Activated T-helper 1 cell treated with anti-CD3 and anti-CD28 coated beads, Interleukin-2, amount 50 U/mL, for 16 hours (primary cell): ENCODE measurements at places on chromosomes 3 and 15.

DNA sequence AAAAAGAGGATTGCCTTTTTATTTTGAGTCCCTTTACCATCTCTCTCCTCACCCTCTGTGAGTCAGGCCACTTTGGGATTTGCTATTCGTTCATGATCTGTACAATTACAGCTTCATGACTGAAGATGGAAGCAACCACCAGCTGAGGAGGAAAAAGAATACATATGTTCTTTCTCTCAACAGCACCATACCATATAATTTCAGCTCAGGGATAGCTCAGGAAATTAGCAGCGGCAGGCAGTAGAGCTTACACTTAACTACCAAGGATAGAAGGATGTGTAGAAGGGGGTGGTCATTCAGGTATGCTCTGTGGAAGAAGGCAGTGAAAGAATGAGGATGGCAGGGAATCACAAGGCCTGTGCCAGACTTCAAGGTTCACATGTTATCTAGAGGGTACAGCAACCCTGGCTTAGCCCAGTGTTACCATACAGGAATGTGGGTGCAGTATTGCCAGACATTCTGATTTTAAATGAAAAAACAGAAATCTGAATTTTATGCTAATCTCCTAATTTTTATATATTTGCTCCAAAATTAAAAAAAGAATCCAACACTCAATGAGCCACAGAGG, 17.9 kb downstream of the PLS1 start:
- DNase-seq = no peak

GRCh38 chr15:80152180-80152895, 461 bp upstream of the FAH start:
- DNase-seq = peak; percentile 83

DNA sequence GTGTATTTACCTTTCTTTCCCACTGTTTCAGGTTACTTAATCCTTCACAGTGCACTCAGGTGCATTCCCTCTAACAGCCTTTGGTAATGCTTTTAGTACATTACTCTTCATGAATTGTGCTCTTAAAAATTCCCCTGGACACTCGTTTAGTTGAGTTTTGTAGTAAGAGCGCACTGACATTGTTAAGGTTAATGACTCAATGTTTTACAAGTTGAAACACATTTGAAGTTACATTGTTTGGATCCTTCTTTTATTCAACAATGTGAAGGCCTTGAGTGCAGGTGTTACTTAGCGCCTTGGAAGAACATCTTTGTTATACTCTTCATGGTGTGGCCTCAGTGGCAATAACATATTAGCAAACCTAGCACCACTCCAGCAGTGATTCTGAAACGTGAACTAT, 739.6 kb downstream of the NAALADL2 start:
- no peak for DNase-seq

DNA sequence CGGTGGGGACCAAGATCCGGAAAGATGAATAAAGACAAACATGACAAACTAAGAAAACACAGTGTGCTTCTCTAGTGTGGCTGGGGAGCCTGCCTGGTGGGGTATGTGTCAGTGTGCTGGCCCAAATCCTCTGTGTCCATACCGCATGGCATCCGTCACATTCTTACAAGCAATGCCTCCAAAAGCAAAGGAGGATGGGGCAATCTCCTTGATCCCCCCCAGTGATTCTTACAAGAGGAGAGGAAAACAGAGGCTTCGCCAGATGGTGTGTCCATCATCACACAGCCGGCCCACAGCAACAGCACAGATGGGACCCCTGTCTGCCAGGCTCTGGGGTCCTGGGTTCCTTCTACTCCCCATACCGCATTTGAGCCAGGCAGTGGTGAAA, 558 bp upstream of the IL17RC start:
- DNase-seq = no peak

- DNase-seq = no peak
Observed at GRCh38 chr15:101187820-101188636, 63.8 kb downstream of the CHSY1 start.

DNA sequence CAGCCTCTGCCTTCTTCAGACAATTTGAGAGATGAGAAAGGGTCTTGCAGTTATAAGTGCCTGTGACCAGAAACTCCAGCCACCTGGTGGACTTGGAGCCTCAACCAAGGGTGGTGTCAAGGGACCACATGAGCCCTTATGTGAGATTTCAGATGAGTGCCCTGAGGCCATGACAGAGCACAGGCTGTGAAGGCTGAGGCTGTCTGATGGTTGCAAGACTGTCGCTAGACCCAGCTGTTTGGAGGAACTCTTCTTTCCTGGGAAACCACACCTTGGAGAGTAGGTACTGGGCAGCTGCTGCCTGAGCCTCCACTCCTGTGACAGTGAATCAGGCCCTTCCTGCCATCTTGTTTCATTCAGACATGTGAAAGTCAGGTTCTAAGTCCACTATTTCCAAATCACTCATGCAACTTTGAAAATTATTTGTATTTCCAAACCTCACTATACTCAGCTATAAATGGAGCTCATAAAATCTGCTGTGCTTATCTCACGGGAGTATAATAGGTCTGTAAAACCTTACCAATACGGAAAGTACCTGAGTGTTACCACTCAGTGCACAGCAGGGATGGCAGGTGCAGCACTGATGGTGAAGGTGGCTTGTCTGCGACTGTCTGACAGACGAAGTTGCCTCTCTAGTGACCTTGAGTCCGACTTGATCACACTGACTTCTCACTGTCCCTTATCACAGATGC, 99.4 kb downstream of the RPL39L start:
- DNase-seq = no peak

- DNase-seq = no peak
Observed at GRCh38 chr3:115217678-115218451, 70.8 kb upstream of the ZBTB20 start.

GRCh38 chr3:84108442-84108971, 850.3 kb upstream of the CADM2 start:
- no peak for DNase-seq

- no peak for DNase-seq
Observed at GRCh38 chr3:118912188-118912587, 122.5 kb downstream of the IGSF11 start.

- no peak for DNase-seq
Observed at GRCh38 chr3:178562143-178562946, 26.1 kb downstream of the KCNMB2 start.

DNA sequence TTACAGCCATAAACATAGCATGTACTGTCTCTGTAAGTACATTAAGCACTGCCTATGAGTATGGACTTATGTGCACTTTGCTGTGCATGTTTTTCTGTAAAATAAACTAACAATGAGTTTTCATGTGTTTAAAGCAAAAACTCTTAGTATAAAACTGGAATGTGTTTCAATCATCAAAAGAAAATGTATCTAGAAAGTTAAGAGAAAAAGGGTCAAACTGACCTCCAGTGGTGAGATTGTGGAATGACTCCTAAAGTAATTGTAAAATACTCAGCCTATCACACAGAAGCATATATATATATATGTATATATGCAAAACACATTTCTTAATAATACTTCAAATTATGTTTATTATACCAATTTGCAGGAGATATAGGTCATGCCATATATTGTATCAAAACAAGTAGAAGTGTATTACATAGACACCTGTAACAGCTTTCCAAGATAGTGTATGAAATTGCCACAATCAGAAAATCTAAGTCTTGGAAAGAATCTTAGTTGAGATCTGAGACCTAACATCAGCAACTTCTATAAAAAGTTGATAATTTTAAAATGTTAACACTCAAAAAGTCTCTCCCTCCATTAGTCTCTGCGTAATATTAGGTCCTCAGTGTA, 199.6 kb downstream of the FMN1 start:
- DNase-seq = no peak

DNA sequence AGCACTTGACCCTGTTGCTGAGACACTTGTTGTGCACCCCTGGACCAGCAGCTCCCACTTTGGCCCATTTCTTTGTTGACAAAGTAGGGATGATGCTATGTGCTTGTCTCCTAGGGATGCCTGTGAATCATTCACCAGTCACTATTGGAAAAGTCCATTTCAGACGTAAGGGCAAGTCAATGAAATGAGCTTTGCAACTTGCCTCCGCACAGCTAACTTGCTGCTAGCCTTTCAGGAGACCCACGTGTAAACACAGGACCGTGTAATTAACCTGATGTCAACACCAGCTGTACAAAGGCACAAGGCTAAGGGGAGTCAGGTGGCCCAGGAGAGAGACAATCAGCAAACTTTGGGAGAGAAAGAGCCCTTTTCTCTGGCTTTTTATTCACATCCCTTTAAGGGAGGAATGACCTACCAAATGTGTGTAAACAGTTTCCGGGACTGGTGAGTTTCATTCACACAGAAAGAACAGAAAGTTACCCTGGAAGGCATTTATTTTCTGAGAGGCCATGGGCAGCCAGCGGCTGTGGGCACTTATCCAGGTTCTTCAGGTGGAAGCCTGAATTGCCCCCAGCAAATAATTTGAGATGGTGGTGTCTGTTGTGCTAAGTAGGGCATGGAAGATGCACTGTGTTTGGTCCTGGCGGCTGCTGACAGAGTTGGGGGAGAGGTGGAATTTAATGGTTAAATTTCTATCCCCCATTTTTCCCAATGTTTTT, 54.0 kb downstream of the TIPARP start:
- no peak for DNase-seq

DNA sequence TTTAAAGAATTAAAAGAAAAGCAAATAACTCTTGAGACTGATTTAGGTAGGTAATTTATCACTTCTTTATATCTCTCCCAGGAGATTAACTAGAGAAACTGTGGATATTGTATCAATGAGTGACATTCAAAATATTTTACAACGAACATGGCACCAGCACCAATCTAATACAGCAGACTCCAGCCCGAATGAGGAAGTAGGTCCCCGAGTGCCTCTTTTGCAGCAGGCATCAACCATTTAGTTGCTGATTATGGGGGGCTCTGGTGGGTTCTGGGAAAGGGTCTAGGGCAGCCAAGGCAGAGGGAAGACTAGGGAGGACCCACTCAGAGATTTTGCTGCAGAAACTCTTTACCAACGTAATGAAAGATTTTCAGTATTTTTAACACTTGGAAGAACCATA, 31.7 kb upstream of the TTC14 start:
- DNase-seq = no peak

DNA sequence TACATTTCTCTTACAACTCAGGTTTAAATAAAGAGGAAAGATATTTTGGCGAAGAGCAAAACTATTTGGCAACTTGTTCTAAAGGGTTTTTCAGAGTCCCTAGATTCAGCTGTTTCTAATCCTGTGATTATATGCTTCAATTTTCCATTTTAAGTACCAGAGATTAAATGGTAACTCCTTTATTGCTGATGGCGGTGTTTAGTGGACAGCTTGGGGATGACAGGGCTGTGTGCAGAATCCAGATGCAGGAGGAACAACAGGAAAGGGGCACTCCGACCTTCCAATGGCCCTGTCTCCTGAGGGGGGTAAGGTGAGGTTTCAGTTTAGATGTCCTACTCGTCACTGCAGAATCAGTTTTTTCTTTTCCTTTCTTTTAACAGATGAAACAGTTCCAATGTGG, 405.0 kb downstream of the PDCD6IP start:
- no peak for DNase-seq

DNA sequence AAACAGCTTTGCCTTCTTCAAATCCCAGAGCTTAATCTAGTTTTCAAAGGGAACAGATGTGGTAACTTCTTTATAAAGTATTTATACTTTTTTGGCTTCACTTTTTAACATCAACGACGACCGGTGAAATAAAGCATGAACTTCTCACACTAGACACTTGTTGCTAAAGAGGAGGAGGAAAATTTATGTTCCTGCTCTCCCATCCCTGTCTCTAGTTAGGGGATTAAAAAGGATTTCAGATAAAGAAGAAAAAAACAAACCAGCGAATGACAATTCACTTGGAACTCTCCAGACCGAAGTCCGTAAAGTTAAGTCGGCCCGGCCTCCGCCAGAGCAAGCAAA, 672 bp downstream of the NEDD4 start:
- DNase-seq = no peak

DNA sequence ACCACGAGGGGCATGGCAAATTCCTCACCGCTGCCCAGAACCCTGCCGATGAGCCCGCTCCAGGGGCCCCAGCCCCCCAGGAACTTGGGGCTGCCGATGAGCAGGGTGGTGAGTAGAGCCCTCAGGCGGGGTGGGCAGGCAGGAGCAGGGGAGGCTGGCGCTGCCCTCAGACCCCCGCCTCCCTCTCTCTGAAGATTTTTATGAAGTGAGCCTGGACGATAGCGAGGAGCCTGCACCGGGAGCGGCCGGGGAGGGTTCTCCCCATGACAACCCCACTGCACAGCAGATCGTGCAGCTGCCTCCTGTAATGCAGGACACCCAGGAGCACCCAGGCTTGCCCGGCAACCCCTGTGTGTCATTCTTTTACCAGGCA, 56.7 kb upstream of the UBE2Q2 start:
- no peak for DNase-seq

GRCh38 chr3:143414571-143415253, 295.1 kb downstream of the CHST2 start:
- no peak for DNase-seq

DNA sequence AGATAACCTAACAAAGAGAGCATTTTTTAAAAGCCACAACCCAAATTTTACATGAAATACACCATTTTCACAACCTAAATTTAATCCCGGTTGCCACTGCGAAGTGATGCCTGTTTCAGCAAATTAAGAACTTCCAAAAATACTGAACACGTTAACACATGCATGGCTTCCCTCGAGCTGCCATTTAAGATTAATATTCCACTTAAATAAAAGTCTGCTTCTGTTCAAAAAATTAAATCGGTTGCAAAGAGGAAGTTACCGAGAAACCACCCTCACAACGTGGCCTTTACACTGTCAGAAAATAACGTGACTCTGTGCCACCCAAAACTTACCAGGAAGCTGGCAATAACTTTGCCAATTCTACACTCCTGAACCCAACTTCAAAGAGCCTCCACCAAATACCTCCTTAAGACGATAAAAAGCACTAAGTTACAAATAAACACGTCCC, 1.2 kb downstream of the TBL1XR1 start:
- DNase-seq = no peak

DNA sequence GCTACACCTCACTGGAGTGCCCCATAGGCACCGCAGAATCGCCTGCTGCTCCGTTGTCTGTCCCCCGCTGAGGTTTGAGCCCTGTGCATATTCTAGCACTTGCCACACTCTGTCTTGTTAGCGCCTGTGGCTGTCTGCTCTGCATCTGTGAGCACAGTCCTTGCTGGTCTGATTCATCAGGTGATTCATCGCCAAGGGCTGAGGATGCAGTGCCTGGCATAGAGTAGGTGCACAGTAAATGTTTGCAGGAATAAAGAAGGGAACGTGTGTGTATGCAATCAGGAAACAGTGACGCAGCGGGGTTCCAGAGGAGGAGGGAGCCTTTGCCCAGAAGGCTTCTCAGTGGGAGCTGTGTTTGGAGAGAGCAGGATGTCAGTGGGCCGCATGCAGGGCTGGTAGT, 124.0 kb upstream of the PLXNA1 start:
- no peak for DNase-seq

DNA sequence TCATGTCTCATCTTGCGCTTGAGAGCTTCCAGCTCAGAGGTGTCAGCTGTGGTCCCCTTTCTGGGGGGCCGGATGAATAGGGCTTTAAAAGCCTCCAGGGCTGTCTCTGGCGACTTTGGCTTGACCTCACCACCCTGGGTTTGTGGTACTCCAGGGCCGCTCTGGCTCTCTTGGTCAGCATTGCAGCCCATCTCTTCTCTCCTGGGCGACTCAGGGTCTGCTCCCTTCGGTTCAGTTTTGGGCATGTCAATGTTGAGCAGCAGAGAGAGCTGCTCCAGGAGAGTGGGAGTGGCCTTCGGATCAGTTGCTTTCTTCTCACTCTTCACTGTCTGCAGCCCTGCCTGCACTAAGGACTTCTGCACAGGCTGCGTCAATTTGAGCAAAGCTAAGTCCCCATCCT, 127.9 kb downstream of the FMN1 start:
- DNase-seq = no peak

GRCh38 chr15:67579164-67579563, 36.7 kb downstream of the MAP2K5 start:
- no peak for DNase-seq

- no peak for DNase-seq
Observed at GRCh38 chr3:131474115-131474514, 28.7 kb downstream of the MRPL3 start.
